ENCODE measurements at places on chromosomes 5 and 9.

DNA sequence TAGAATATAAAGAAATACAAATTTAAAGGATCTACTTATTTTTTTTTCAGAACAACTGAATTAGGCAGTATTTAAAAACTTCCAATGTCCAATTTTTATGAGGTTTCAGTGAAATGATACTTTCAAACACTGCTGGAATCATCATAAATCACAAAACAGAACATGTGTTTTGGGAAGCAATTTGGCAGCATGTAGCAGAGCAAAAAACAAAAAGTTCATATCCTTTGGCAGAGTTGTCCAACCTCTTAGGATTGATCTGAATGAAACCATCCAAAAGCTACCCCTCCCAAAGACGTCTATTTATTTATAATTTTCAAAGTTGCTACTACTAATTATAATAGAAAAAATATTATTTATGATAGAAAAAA lies 192.4 kb upstream of the PUM3 start:
- no peaks in the 10 kb centered on the region for H3K27me3 ChIP-seq
- no peak overlapping the region for H3K27ac ChIP-seq
- DNase-seq, result no peak
- H3K4me3 ChIP-seq, result no peak overlapping the region

DNA sequence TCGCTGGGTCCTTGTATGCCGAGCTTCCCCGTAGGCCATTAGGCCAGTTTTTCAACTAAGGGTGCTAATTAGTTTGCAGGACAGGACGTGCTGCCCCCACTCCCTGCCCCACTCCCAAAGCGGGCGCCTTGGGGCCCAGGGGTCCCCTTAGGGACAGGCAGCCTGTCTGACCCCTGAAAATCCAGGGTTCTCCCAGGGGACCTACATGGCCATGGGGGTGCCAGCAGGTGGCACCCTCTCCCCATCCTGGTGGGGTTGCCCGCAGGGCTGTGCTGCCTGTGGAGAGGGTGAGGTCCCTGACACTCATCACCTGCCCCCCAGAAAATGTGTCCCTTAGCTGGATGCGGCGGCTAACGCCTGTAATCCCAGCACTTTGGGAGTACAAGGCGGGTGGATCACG lies 8.5 kb upstream of the CCDC187 start:
- DNase-seq, result peak; percentile 69
- no peaks in the 10 kb centered on the region for H3K36me3 ChIP-seq

DNA sequence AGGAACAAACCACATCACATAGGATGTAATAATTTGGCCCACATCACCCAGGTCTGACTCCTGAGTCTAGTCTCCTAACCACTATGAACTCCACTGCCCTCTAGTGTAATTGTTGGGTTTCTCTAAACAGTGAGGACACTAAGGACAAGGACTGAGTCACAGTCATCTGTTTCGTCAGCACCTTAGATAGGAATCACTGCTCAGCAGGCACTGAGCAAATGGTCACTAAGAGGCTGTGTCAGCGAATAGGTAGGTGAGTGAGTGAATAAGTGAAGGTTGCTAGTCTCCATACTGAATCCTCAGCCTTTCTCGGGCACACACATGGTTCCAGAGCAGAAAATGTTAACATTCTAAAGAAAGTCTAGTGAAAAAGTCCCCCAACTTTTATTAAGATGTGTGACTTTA lies 278.6 kb downstream of the SPOCK1 start:
- peak; percentile 81 for DNase-seq
- no peaks in the 10 kb centered on the region for H3K36me3 ChIP-seq

GRCh38 chr5:169435506-169436229 lies 134.7 kb upstream of the SLIT3 start:
- H3K27ac ChIP-seq, result no peak overlapping the region
- no peaks in the 10 kb centered on the region for H3K36me3 ChIP-seq
- no peaks in the 10 kb centered on the region for H3K4me1 ChIP-seq
- DNase-seq, result peak; percentile 17
- no peaks in the 10 kb centered on the region for H3K27me3 ChIP-seq

GRCh38 chr9:69145144-69145715 lies 28.8 kb upstream of the TJP2 start:
- no peak for DNase-seq
- peaks cover 9% of the 10 kb centered on the region for H3K4me1 ChIP-seq
- no peaks in the 10 kb centered on the region for H3K36me3 ChIP-seq
- H3K27me3 ChIP-seq, result no peaks in the 10 kb centered on the region

DNA sequence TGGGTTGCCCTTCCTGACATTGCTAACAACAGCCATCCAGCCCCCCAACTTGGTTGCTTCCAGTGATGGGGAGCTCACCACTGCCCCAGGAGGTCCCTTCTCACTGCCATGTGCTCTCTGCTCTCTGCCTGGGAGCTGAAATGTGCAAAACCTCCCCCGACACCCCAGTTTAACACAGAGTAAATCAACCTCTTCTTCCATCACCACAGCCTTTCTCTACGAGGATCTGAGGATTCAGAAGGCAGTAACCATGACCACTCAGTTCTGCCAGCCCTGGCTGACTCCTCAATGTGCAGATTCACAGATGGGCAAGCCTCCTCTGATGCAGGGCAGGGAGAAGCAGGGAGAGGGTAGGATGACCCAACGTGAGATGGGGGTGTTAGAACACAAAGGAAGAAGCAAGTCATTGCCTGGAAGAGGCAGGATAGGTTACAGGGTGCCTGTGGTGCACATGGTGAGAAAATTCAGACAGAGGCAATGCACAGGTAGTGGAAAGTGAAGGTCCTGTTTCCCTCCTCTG lies 185.0 kb downstream of the DAB2IP start:
- H3K27me3 ChIP-seq, result no peaks in the 10 kb centered on the region
- H3K4me1 ChIP-seq, result no peaks in the 10 kb centered on the region
- no peaks in the 10 kb centered on the region for H3K36me3 ChIP-seq
- no peak overlapping the region for H3K4me3 ChIP-seq

GRCh38 chr5:84779186-84779585 lies 394.5 kb upstream of the EDIL3 start:
- H3K4me3 ChIP-seq, result no peak overlapping the region
- no peak for DNase-seq
- H3K27ac ChIP-seq, result no peak overlapping the region
- no peaks in the 10 kb centered on the region for H3K27me3 ChIP-seq

DNA sequence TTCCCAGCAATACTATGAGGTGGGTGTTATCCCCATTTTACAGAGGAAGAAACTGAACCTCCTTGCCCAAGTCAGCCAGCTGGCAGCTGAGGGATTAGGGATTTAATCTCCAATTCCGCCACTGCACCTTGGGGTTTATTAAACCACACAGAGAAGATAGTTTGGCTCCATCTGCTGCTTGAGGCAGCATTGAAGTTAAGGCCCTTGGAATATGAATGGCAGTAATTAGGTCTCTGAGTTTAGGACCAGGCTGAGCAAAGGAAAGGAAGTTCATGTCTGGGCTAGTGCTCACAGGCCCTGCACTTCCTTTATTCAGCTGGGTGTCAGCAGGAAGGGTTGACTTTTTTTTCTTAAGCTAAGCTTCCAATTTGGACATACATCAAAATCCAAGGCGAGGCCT lies 86.9 kb upstream of the GDNF start:
- H3K4me3 ChIP-seq, result no peak overlapping the region
- H3K27ac ChIP-seq, result no peak overlapping the region
- H3K36me3 ChIP-seq, result no peaks in the 10 kb centered on the region
- no peaks in the 10 kb centered on the region for H3K27me3 ChIP-seq

DNA sequence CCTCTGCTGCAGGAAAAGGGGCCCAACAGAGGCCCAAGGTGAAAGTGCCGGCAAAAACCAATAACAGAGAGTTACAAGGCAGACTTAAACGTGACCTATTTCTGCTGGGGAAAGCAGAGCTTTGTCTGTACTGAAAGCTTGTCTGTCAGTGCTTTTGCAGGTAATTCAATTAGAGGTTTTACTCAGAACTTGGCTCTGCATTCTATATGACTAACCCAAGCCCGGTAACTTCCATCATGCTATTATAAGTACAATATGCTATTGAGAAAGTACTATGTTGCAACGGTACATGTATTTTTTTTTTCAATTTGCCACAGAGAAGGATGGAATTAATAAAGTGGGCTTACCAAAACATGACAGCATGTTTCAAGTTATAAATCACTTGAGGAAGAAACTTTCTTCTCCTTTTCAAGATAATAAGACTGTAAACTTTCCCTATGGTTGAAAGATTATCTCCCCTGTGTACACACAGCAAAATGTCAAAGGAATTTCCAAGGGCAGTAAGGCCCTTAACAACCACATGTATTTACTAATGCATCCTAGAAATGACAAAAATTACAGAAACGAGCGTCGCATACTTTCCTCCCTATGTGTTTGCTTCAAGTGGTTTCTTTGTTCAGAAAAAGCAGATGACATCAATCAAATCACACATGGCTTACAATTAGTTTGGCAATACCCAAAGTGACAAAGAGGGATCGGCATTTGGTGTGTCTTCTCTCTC lies 282.4 kb downstream of the EFNA5 start:
- DNase-seq, result peak; percentile 25
- H3K36me3 ChIP-seq, result no peaks in the 10 kb centered on the region
- H3K27ac ChIP-seq, result peak overlapping the region; percentile 28
- peaks cover 23% of the 10 kb centered on the region for H3K4me1 ChIP-seq

- no peak overlapping the region for H3K4me3 ChIP-seq
- no peak overlapping the region for H3K27ac ChIP-seq
- no peaks in the 10 kb centered on the region for H3K27me3 ChIP-seq
Observed at GRCh38 chr9:73411494-73411893, 259.8 kb downstream of the ANXA1 start.

DNA sequence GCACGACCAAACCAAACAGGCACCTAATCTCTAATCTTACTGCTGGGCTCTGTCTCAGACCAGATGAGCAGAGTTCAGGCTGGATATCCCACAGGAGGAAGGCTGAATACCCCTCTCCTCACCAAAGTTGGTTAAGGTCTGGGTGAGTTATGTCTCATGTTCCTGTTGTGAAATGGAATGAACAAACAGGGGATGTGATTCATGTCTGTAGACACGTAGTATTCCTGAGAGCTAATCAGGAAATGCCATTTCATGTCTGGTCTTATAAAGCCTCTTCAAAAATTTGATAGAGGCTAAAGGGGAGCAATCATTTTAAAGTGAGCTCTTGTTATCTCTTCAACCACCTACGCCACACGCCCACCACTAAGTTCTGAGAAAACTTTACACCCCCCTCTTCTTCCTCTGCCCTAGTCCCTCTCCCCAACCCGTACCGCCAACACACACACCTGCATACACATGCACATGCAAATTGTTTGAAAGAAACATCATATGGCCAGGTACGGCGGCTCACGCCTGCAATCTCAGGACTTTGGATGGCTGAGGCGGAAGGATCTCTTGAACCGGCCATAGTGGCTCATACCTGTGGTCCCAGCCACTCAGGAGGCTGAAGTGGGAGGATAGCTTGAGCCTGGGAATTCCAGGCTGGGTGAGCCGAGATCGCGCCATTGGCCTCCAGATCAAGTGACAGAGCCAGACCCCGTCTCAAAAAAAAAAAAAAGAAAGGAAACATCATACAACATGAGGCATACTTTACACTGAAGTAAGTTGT lies 69.8 kb upstream of the RAI14 start:
- peaks cover 18% of the 10 kb centered on the region for H3K4me1 ChIP-seq

DNA sequence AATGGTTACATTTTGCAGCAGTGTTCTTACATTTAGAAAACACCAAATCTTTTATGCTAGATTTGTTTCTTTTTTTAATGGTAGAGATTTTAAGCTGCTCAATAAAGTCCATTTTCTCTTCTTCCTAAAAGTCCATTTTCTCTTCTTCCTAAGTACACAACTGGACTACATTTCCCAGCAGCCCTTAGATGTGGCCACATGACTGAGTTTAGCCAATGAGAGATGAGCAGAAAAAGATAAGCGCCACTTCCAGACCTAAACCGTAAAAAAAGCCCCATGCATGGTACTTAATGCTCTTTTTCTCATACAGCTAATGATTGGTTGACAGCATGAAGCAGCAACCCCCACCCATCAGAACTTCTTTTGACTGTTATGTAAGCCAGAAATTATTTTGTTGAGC lies 206.7 kb downstream of the FAM114A2 start:
- H3K4me3 ChIP-seq, result no peak overlapping the region
- H3K36me3 ChIP-seq, result no peaks in the 10 kb centered on the region
- no peaks in the 10 kb centered on the region for H3K27me3 ChIP-seq
- H3K27ac ChIP-seq, result no peak overlapping the region
- DNase-seq, result peak; percentile 56
- H3K4me1 ChIP-seq, result no peaks in the 10 kb centered on the region

DNA sequence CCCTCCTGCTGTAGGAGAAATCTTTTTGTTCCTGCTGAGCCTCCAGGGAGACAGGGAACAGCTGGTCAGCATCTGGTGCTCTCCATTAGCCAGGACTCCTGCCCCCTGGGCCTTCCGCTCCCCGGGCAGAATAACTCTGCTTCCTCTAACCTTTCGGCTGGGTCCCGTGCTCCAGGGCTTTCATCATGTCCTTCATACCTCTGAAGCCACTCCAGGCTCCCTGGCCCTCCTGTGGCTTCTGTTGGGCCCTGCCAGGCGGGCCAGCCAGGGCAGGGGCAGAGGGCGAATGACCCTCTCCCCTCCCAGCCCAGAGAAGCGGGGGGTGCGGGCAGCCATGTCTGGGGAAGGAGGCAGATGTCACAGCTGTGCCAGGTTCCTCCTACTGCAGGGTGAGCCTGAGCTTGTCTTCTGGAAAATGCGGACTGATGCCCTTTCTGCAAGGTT lies 81.7 kb upstream of the LMX1B start:
- H3K36me3 ChIP-seq, result no peaks in the 10 kb centered on the region
- peak overlapping the region; percentile 16 for H3K27ac ChIP-seq
- peaks cover 35% of the 10 kb centered on the region for H3K27me3 ChIP-seq
- no peak overlapping the region for H3K4me3 ChIP-seq

DNA sequence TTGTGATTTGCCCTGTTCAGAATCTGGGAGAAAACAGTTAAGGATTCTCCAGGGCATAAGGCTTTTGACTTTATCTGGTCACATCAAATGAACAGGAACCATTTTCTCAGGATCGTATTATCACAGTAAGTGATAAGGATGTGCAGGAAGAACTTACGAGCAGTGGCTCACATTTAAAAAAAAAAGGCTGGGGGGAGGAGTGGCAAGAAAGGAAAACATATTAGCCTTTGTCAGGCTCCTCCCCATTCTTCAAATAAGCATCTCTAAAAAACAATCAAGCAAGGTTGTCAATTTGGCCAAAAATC lies 234.3 kb upstream of the TMEM161B start:
- H3K36me3 ChIP-seq, result no peaks in the 10 kb centered on the region
- no peak for DNase-seq
- no peak overlapping the region for H3K4me3 ChIP-seq
- no peak overlapping the region for H3K27ac ChIP-seq
- H3K4me1 ChIP-seq, result no peaks in the 10 kb centered on the region

- H3K27ac ChIP-seq, result no peak overlapping the region
- H3K4me3 ChIP-seq, result no peak overlapping the region
- no peaks in the 10 kb centered on the region for H3K36me3 ChIP-seq
- no peak for DNase-seq
Observed at GRCh38 chr5:15117688-15118087, 246.1 kb upstream of the ANKH start.

DNA sequence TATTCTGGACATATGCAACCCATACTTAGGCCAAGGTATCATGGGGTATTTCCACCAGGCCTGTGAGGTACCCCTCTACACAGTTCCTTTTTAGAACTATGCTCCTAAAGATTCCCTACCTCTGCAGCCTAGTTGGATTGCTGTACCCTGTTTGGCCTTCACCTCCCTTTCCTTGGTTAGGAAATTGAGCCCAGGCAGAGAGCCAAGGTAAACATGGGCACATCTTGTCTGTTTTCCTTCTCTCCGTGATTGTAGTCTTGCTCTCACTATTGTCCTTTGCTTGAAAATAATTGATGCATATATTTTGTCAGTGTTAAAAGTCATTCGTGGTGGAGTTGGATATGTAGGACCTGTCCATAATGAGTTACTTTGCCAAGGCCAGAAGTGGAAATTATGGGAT lies 26.7 kb downstream of the BDP1 start:
- peaks cover 6% of the 10 kb centered on the region for H3K4me1 ChIP-seq
- no peak overlapping the region for H3K27ac ChIP-seq
- H3K27me3 ChIP-seq, result no peaks in the 10 kb centered on the region
- no peak overlapping the region for H3K4me3 ChIP-seq
- DNase-seq, result no peak

Measured in hepatocyte (in vitro differentiated cells).